ENCODE measurements at places on chromosomes 3 and 15. TPM values are rescaled to one million over a fixed set of nuclear protein-coding genes. Genes with fewer than 3 reads are reported as not detected.

Gene RASL12
- 8.2 TPM for polyA plus RNA-seq

Gene ZDHHC19
- 0.40 TPM for polyA plus RNA-seq

Gene C2CD4A
- polyA plus RNA-seq, result 0.30 TPM

Gene NRG4
- 10.0 TPM for polyA plus RNA-seq

Gene CHRM5
- 0.19 TPM for polyA plus RNA-seq

Gene DNAH12
- 0.94 TPM for polyA plus RNA-seq

Gene CLDN1
- 58.9 TPM for polyA plus RNA-seq

Gene TMF1
- 34.5 TPM for polyA plus RNA-seq

Gene PLSCR5
- not detected for polyA plus RNA-seq

Gene PRR20G
- polyA plus RNA-seq, result not detected

Gene PCOLCE2
- polyA plus RNA-seq, result 4.5 TPM

Gene GMPS
- 62.8 TPM for polyA plus RNA-seq

GRCh38 chr3:50138266-50139200, 16.6 kb upstream of the SEMA3F start:
- peak; percentile 78 for DNase-seq

- no peak for DNase-seq
Observed at GRCh38 chr3:156388497-156389448, 166.1 kb downstream of the SSR3 start.

DNA sequence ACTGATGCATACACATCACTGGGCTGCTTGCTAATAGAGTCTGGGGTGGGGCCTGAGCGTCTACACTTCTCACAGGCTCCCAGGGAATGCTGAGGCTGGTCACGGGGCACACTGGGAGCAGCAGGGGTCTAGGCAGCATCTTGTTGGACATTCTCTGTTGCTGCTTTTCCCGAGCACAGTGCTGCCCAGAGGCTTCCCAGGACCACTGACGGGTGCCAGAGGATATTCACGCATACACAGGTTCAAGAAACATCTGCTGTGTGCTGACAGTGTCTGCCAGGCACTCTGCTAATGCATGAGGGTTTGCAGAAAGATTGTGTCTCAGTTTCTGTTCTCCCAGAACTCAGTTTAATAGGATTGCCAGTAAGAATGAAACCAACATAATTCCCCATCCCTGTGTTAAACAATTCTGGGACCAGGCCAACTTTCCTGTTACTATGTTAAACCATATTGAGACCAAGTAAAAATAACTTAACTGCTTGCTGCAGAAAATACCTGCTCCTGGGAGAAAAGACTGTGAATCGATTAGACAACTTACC, 23.9 kb upstream of the BCL2L10 start:
- DNase-seq, result no peak

DNA sequence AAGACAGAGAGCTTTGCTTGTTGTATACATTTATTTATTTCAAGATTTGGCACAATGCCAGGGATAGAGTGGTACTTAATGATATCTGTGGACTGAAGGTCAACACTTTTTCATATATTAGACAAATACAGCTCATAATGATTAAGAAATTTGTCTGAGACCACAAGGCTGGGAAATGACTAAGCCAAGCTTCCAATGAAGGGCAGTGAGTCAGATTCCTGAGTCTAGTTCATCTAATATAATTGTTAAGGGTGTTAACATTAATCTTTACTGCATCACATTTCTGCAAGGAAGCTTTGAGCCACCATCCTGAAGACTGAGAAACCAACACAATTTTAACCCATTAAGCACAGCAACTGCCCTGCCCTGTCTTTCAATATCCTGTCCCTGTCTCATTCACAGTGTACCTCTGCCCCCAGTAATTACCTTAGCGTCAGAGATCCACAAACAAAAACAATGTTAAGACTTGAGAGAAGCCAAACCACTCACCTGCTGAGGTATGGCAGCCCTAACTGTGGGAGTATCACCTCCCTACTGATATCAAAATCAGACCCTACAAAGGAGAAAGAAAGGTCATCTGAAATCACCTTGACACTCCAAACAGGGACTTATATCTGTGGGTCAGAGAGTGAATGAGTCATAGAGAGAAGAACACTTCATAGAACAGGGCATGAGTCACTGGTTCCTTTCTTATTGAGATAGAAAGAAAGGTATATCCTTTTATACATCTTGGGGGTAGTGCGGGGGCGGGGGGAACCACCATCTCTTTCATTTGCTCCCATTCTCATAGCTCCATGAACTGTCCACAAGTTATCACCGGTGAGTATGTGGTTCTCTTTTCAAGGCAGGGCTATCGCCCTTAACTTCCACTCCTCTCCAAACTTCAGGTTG, 74.7 kb downstream of the MAGI1 start:
- DNase-seq, result no peak

DNA sequence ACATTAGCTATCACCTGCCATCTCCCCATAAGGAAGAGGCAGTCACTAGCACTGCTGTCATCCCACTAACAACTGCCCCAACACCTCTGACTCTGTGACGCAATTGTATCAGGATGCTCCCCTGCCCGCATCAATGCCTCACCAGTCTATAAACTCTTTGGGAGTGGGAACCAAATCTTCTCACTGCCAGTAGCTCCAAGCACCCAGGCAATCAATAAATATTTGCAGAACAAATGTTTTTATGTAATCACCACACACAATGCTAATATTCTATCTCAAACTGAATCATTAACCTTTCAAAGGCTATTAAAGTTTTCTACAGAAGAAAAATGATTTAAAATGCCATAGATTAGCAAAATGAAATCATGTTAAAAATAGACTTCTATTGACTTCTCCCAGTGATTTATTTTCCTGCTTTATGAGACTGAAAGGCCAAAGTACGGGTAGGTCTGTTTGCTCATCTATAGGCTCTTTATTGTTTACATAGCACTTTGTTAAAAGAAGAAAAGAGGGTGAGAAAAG, 131.3 kb downstream of the PLD1 start:
- no peak for DNase-seq

- DNase-seq, result peak; percentile 35
Observed at GRCh38 chr3:12553921-12554391, 2.9 kb upstream of the MKRN2 start.

DNA sequence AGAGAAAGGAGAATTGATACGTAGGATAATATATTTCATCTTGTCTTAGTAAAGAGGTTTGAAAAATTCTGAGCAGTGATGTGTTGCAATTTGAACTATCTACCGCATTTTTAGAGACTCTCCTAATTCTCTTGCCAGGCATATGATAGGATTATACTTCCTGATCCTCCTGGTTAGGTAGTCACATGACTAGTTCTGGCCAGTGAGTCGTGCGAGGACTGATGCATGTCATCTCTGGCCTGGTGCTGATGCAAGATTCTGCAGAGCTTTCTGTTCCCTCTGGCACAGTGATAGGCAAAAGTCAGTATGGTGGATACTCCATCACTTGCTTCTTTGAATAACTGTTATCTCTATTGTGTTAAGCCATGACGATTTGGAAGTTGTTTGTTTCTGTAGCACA, 277.6 kb upstream of the NAALADL2 start:
- no peak for DNase-seq

- DNase-seq, result peak; percentile 70
Observed at GRCh38 chr3:139120086-139121056, 75.7 kb upstream of the PRR23C start.

- no peak for DNase-seq
Observed at GRCh38 chr3:160950542-160950941, 154.6 kb downstream of the B3GALNT1 start.

- no peak for DNase-seq
Observed at GRCh38 chr3:56725175-56725574, 42.1 kb upstream of the TASOR start.

DNA sequence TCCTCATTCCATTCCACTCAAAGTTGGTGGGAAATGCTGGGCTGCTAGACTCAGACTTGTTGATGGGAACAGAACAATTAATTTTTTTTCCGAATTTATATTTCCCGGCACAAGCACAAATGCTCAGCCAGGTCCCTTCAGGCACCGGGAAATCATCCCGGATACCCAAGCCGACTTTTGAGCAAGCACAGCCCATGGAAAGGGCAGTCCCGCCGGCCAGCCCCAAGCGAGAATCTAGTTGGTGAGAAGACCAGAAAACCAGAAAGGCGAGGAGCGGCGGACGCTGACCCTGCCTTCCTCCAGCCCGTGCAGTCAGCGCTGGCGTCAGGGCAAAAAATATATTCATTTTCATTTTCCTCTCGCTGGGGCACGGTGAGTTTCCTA, 763 bp upstream of the ZIC4 start:
- no peak for DNase-seq

- DNase-seq, result no peak
Observed at GRCh38 chr15:62071711-62072308, 5.0 kb downstream of the C2CD4A start.

DNA sequence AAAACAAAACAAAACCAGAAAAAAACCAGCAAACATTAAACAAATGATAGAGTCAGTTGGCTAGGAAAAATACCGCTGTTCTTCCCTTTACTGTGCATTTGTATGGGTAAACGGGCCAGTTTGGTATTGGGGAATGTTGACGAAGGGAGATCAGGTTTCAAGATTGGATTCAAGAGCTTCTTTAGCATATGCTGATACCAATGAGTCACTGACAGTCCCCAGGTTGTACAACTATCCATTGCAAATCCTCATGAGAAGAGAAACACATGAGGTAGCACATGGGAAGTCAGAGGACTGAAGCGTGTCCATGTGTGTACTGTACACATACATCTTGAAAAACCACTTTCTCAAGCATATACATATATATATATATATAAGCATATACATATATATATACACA, 25.6 kb downstream of the TIGIT start:
- no peak for DNase-seq

- no peak for DNase-seq
Observed at GRCh38 chr15:95584088-95584487, 746.4 kb upstream of the NR2F2 start.

DNA sequence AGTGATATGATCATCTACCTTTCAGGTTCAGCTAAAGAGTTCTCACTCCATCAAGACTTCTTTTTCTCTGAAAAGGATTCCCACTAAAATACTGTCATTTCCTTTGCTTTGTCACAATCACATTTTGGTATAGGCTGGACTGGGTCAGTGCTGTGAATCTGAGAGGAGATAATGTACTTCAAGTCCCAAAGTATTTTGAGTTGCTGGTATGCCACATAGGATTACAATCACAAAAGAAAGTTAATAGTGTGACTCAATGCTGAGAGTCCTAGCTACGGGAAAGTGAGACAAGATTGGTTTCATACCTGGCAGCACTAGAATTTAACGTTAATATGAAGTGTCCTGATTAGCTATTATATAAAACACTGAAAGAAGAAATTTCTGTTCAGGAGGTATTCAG, 1073.5 kb downstream of the FHIT start:
- DNase-seq, result no peak

- no peak for DNase-seq
Observed at GRCh38 chr3:23376516-23377248, 173.6 kb downstream of the UBE2E2 start.

- DNase-seq, result no peak
Observed at GRCh38 chr3:17032407-17033034, 147.8 kb downstream of the PLCL2 start.

DNA sequence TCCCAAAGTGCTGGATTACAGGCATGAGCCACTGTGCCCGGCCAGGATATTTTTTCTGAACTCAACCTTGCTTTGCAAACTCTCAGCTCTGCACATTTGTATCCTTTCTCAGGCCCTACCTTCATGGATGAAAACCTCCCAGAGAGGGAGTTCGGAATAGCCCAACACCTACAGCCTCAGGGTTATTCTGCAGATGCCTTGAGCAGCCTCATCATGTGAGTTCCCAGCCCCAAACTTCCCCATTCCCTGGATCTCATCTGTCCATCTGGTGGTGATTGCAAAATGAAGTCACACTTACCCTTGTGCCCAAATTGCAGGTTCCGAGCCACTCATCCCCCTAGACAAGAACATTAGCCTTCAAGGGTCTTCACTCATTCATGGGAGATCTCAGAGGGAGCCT, 39.9 kb upstream of the KLHL25 start:
- DNase-seq, result no peak

DNA sequence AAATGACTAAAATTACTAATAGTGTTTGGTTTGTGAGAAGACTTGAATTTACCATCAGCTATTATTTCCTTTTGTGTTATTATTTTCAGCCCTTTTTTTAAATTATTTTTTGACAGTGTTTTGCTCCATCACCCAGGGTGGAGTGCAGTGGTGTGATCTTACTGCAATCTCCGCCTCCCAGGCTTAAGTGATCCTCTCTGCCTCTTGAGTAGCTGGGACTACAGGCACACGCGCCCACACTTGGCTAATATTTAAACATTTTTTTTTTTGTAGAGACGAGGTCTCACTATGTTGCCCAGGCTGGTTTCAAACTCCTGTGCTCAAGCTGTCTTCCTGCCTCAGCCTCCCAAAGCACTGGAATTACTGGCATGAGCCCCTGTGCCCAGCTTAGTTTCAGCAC, 31.7 kb upstream of the UTS2B start:
- no peak for DNase-seq

DNA sequence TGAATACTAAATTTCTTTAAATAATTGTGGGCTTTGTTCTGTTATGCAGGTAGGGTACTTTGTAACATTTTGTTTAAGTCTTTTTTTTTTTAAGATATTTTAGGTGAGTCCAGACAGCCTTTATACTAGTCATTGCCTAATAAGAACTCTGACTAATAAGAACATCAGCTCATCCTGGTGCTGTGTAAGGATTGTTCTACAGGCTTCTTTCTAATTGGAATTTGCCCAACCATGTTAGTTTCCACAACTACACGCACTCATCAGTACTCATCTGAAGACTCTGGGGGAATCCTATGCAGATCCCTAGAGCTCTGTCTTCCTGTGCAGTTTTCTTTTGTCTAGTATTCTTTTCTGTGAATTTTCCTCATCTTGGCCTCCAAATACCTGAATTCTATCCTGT, 741.8 kb downstream of the IGSF11 start:
- no peak for DNase-seq

GRCh38 chr15:60116456-60117089, 112.5 kb downstream of the FOXB1 start:
- no peak for DNase-seq

- DNase-seq, result no peak
Observed at GRCh38 chr3:124630960-124631359, 99.3 kb upstream of the UMPS start.

- DNase-seq, result no peak
Observed at GRCh38 chr15:45387380-45388007, 9.2 kb upstream of the GATM start.

DNA sequence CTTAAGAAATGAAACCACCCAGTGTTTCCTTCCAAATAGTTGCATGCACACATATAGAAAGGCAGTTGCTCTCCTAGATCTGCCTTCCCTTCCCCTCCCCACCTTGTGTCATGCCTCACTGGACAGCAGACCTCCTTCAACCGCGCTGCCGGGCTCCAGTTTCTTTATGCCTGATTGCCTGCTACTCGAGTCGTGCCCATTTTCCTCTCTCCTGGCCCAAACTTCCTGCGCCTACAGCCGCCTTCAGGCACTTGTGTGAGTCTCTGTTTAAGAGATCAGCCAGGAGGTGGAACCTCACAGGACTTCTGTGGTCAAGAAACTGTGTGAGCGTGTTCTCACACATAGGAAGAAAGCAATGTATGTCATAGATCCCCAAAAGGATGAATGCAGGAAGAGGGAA, 8.8 kb upstream of the FAM107A start:
- DNase-seq, result peak; percentile 76

GRCh38 chr3:107920538-107920937, 170.3 kb downstream of the CD47 start:
- no peak for DNase-seq

GRCh38 chr3:105385819-105386508, 19.3 kb downstream of the ALCAM start:
- no peak for DNase-seq

Measured in renal pelvis (tissue), 12 donors.